Forelimb muscle (tissue), 1 donor: ENCODE measurements at places on chromosomes 6 and 20. TPM values are rescaled to one million over a fixed set of nuclear protein-coding genes. Genes with fewer than 3 reads are reported as not detected.

- no peak for DNase-seq
Observed at GRCh38 chr20:49676581-49677291, 36.9 kb downstream of the B4GALT5 start.

- no peak for DNase-seq
Observed at GRCh38 chr6:154521412-154521811, 10.9 kb upstream of the CNKSR3 start.

ZC2HC1B gene
- polyA plus RNA-seq = not detected

- no peak for DNase-seq
Observed at GRCh38 chr20:41078329-41078728, 49.7 kb downstream of the TOP1 start.

DNA sequence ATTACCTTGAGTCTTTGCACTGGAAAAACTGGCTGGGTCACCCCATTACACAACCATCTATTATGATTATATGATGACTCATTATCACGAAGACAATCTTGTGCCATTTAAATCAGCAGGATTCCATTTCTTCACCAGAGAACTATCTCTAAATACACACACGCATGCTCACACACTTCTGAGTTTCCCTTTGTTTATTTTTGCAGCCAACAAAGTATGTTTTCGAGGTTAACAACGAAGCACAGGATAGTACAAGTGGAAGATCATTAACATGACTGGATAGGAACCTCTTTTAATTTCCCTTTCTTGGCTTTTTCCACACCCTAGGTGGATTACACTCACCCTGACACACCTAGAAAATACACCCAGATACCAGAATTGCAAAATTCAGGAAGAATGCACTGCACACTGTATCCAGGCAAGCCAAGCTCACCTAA, 18.9 kb downstream of the PERP start:
- DNase-seq = no peak
